Neural crest cell (in vitro differentiated cells): ENCODE measurements at places on chromosomes 4 and X. TPM values are rescaled to one million over a fixed set of nuclear protein-coding genes. Genes with fewer than 3 reads are reported as not detected.
A peak's percentile ranks its signal among the peaks of the same experiment; 100 is the strongest.

DNA sequence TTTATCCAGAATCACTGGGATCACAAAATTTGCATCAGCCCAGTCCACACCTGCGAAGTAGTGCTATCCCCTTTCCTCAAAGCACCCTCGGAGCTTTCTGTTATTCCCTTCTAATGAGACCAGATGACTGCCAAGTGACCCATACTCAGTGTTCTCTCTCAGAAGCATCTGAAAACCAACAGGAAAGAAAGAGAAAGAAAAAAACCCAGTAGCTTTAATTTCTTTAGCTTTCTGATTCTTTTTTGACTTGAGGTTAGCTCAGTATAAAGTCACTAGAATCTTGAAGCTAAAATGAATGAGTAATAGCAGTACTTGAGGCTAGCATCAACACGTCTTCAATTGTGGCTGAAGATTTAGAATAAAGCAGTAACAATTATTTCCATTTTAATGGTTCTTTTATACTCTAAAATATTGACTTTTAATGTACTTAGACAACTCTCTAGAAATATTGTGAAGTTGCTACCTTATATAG, 124.4 kb downstream of the ANK2 start:
- DNase-seq, result no peak

- DNase-seq, result no peak
Measured at GRCh38 chr4:180751009-180751408, 1492.2 kb upstream of the TENM3 start.

DNA sequence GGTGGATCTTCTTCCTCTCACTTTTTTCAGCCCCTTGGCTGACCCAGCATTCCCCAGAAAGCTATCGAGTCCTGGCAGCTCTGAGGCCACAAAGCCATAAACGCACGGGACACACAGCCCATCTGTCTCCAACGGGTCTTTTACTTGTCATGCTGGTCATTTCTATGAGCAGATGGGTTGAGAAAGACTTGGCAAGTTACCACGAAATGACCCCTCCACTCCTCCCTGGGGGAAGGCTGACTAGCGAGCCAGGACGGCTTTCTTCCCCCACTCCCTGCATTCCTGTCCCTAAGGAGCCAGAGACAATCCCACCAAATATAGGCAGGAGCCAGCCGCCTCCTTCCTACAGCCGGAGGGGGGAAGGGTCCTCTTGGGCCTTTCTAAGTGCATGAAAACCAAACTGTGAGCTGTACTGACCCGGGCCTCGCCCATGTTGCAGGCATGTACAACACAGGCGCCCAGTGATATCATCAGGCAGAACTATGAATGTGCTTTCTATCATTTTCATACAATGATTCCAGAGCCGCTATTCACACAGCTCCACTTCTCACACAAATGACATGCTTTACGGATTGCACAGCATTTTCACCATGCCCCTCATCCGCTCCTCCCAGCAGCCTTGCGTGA, 28.6 kb downstream of the AFAP1 start:
- DNase-seq, result peak; percentile 9

GRCh38 chr4:106201373-106201772, 114.6 kb downstream of the TBCK start:
- DNase-seq, result no peak

Gene VCX2
- total RNA-seq, result not detected in 2 replicates

DNA sequence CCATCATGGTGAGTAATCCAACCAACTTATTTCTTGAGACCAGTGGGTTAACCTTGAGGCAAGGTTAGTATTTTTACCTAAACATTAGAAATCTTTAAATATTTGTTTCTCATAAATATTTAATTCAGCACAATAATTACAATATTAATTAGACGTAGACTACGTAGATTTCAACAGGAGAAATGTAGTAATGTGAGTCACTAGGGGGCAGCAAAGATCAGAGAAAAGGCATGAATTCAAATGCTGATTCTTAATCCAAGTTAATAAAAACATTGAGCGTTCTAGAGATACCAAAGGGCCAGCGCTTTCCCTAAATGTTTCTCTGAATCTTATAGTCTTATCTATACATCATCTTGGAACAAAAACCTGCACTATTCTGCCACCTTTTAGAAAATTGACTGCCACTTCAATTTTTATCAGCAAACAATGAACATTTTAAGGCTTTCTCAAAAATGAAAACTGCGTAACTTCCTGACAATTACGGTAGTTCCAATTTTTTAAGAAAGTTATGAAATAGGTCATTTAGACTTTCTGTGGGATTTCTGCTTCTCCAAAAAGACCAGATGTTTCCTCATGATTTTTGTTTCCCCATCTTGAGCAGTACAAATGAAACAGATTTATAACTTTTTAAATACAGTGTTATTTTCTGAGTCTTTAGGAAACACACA, 180.7 kb downstream of the GASK1B start:
- peak; percentile 61 for DNase-seq

- no peak for DNase-seq
Measured at GRCh38 chr4:88962396-88962795, 94.6 kb downstream of the FAM13A start.

- DNase-seq, result no peak
Measured at GRCh38 chrX:14897042-14897441, 23.8 kb downstream of the MOSPD2 start.

DNA sequence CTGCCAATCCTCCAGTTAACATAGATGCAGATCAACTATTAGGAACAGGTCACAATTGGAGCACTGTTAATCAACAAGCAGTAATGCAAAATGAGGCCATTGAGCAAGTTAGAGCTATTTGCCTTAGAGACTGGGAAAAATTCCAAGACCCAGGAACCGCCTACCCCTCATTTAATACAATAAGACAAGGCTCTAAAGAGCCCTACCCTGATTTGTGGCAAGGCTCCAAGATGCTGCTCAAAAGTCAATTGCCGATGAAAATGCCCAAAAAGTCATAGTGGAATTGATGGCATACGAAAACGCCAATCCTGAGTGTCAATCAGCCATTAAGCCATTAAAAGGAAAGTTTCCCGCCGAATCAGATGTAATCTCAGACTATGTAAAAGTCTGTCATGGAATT, 20.5 kb upstream of the TRIM61 start:
- DNase-seq, result no peak
